CD8-positive, alpha-beta memory T cell (primary cell): ENCODE measurements at places on chromosomes 16 and 17.

- no peak for DNase-seq
Measured at GRCh38 chr16:74699666-74700065, 996 bp downstream of the MLKL start.

DNA sequence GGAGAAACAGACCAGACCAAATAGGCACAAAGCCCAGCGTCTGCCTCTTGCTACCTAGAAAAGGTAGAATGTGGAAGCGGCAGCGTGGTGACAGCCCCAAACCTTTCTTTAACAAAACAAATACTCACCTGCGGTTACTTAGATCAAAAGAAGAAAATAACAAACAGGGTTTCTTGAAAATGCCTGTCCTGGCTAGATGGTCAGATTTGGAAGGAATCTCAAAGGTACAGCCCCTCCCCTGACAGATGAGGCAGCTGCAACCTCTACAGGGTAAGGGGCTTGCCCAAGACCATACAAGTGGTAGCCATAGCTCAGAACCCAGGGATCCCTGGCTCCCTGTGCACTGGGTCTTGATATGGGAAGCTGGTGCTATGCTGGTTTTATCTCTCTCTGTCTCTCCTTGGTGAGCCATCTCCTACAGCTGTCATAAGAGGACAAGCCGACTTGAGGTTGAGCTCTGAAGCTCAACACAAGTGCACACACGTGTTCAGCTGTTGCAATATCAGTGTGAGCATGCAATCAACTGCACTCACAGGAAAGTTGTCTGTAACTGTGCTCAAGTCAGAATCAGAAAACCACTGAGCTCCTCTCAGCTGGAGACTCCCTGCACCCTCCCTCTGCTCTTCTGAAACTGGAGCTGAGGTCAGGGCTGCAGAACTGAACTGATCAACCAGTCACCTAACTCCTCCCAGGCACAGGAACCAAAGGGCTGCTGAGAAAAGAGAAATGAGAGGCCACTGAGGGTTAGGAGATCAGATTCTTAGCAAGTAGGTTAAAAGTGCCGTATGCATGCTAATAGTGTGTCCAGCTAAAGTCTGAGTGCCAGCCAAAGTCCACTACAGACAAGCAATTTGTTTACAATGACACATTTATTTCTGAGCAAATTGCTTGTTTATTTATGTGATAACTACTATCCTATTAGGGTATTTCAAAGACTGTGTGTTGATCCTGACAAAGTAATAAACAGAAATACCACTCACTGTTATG, 6.1 kb upstream of the RNF157 start:
- no peak for DNase-seq

GRCh38 chr17:82152114-82152513, 54.1 kb upstream of the FASN start:
- DNase-seq: no peak

DNA sequence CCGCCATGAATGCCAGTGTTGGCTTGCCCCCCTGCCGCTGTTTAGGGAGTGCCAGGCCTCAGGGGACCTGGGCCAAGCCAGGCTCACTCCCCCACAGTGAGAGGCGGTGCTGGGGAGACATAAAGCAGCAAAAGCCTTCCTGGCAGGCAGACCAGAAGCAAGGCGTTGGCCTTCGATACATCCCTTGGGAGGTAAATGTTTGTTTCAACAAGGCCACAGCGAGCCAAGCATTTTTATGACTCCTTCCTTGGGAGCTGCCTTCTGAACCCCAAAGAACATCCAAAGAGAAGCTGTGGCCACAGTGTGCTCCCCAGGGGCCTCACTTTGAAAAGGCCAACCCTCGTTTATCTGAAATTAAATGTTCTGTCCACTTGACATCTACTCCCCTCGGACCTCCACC, 119.7 kb upstream of the CIBAR2 start:
- DNase-seq: no peak

DNA sequence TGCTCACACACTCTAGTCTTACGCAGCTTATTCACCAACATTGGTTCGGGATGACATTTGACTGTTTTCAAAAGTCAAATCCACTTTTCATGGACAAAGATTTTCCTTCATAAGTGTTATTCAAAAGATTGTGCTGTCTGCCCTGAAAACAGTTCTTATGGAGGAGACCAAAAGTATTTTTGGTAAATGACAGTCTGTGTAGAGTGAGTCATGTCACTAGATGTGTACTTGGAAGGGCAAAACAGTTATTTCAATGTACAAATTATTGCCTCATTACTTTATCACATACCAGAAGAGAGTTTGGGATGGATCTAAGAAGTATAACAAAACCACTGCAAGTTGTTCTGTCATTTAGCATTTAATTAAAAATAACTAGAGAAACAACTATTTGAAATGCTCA, 265.6 kb downstream of the CDH13 start:
- DNase-seq: no peak

DNA sequence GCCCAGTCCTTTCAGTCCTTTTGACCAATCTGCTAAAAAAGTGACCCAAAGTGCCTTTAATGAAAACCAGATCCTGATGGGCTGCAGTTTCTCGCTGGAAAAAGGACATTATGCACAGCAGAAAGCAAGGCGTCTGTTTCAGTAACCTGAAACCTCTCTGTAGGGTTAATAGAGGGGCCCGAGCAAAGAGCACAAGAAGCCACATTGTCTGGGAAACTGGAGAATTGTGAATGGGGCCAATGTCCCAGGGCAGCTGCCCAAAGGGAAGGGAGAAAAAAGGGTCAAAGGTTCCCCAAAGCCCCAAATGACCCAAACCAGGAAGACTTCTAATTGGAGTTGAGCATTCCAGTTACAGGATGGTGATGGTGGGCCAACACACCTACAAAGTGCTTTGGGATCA, 3.0 kb downstream of the OTOA start:
- no peak for DNase-seq
